Fibroblast of the aortic adventitia (primary cell): ENCODE measurements at places on chromosomes 4 and X.

- peak; percentile 90 for DNase-seq
These were observed 205.9 kb upstream of the GALNT7 start for GRCh38 chr4:172962564-172963353.

DNA sequence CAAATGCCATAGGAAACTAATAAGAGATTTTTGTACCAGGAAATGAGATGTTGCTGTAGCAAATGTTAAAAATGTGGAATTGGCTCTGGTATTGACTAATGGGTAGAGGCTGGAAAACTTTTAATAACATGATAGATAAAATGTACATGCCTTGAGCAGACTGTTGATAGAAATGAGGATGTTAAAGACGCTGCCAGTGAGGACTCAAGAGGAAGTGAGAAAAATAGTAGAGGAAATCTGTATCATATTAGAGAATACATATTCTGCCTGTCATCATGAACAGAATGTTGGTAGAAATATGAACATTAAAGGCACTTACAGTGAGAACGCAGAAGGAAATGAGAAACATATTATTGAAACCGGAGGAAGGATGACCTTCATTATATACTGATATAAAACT lies 577.2 kb upstream of the HTR2C start:
- no peak for DNase-seq

DNA sequence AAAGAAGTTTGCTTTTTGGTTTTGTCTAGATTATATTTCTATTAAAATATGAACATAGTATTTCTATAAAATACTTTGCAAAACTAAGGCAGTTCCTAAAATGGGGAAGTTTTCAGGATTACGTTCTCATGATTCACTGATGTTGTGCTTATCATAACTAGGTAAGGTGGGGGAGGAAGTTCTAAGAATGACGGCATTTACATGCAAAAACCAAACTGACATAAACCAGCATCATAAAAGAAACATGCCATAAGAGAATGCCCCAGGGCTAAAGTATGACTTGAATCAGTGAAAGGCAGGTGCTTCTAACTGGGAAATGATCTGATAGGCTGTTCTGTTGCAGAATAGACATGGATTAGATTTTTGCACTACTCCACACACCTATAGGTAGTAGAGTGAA lies 204.7 kb upstream of the JADE1 start:
- DNase-seq = peak; percentile 20

DNA sequence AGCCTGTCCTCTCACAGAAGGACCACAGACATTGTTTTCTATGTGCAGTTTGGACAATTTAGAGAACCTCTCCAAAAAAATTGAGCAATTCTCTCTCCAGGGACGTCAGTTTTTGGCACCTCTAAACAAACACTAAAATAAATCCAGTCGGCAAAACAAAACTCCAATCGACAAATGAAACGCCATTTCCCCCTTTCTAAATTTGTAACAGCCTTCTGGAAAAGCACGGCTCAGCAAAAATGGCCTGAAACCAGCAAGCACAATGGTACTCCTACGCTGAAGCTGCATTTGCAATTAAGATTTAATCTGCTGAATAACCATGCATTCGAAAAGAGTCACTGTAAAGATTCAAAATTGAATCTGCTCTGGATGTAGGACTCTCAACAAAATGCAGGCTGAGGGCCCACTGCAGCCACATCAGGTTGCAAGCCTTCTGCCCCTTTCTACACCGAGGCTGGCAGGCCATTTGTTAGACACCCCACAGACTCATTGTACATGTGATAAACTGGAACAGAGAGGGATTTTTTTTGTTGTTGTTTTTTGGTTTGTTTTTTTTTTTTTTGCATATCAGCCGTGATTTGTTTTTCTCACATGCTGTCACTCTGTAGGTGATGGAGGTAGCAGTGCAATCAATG lies 79.9 kb upstream of the MAP3K15 start:
- DNase-seq = peak; percentile 69

- DNase-seq = no peak
These were observed 44.2 kb downstream of the ZNF185 start for GRCh38 chrX:152942077-152942442.

DNA sequence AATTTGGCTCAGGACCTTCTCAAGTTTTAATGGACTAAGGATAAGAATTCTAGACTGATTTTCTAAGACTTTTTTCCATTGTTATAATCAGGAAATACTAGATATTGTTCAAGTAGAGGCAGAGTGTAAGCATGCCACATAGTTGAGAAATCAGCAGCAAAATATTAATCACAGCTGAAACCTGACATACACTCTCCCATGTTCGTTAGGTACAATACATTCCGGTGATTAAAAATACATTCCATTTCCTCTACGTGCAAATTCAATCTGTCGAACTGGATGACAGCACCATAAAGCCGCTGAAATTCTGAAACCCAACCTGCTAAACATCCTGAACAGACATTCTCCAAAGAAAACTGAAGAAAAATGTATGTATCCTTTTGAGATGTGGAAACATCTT lies 587.6 kb upstream of the DIPK2B start:
- DNase-seq = peak; percentile 73

DNA sequence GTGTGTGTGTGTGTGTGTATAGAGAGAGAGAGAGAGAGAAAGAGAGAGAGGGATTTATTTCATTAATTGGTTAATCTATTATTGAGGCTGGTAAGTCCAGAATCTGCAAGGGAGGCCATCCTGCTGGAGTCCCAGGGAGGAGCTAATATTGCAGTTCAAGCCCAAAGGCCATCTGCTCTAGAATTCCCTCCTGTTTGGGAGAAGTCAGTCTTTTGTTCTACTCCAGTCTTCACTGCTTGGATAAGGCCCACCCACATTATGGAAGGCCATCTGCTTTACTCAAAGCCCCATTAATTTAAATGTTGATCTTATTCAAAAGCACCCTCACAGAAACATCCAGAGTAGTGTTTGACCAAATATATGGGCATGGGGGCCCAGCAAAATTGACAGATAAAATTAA lies 317.5 kb upstream of the RASGEF1B start:
- no peak for DNase-seq

DNA sequence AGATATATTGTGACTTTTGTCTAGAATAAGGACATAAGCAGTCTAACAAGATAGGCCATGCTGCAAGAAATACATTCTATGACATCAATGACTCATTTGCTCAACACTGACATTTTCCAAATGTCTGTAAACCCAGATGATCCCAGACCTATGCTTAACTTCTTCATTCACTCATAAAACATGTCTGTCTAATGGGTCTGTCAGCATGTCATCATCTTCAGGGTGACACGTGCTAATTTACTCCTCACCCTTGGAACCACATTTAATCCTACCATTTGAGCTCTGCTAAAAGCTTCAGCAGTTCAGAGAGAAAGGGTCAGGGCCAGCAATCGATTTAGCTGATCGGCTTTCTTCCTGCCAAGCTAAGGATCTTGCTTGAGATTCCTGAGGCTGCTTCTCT lies 109.4 kb upstream of the MAP3K15 start:
- no peak for DNase-seq

DNA sequence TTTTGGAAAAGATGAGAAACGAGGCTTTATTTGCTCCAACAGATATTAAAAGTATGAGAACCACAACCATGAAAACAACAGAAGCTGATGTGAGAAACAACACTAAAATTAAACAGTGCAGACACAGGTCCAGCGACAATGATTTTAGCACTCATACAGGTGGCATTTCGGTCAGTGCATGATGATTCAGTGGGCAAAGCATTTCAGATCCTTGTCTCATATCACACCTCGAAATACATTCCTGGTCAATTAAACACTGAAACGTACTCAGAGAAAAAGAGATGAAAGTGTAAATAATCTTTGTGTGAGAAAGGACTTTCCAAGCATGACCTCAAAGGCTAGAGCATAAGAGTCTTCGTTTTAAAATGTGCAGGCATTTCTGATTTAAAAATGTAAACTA lies 85.2 kb downstream of the ACOX3 start:
- DNase-seq = no peak
